ENCODE measurements at places on chromosomes 11 and 22.
A peak's percentile ranks its signal among the peaks of the same experiment; 100 is the strongest.

- no peak for DNase-seq
Measured at GRCh38 chr11:1109918-1110705, 35.4 kb downstream of the MUC2 start.

- DNase-seq, result no peak
Measured at GRCh38 chr22:44206330-44206645, 25.6 kb downstream of the PARVG start.

- DNase-seq, result no peak
Measured at GRCh38 chr11:16958833-16959232, 55.4 kb downstream of the PLEKHA7 start.

DNA sequence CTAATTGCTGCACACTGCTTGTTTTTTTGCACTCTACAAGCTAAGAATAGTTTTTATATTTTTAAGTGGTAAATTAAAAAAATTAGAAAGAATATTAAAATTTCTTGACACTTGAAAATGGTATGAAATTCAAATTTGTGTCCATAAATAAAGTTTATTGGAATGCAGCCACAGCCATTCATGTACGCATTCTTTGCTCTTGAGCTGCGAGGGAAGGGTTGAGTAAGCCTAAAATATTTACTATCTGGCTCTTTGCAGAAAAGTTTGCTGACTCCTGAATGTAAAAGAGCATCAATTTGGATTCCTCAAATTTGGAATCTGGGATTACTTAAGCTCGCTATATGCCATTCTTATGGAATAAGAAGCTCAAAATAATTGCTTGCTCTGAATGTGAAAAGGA is 3.4 kb upstream of the ADAMTS8 start:
- no peak for DNase-seq

GRCh38 chr11:67163006-67163405 is 43.9 kb downstream of the KDM2A start:
- no peak for DNase-seq

- DNase-seq, result no peak
Measured at GRCh38 chr22:30291058-30291892, 2.0 kb upstream of the CASTOR1 start.

- DNase-seq, result no peak
Measured at GRCh38 chr11:70735976-70736375, 337.6 kb downstream of the CTTN start.

GRCh38 chr11:117223741-117224689 is 7.9 kb downstream of the PCSK7 start:
- no peak for DNase-seq

- no peak for DNase-seq
Measured at GRCh38 chr11:6646576-6646917, 9.1 kb downstream of the DCHS1 start.

DNA sequence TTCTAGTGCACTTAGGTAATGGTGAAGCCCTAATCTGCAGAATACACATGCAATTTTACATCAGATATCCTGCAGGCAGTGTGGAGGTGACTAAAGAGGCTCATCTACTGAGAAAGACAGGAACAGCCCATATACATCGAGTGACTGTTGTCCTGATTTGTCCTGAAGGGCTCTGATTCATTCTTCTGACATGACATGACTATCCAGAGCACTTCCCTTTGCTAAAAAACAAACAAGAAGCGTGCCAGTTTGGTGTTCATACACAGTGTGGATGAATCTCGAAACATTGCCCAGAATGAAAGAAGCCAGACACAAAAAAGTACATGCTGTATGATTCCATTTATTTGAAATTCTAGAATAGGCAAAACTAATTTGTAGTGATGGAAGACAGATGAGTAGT is 48.0 kb upstream of the AMPD3 start:
- DNase-seq, result no peak

GRCh38 chr11:128330203-128330602 is 257.2 kb downstream of the ETS1 start:
- DNase-seq, result no peak

DNA sequence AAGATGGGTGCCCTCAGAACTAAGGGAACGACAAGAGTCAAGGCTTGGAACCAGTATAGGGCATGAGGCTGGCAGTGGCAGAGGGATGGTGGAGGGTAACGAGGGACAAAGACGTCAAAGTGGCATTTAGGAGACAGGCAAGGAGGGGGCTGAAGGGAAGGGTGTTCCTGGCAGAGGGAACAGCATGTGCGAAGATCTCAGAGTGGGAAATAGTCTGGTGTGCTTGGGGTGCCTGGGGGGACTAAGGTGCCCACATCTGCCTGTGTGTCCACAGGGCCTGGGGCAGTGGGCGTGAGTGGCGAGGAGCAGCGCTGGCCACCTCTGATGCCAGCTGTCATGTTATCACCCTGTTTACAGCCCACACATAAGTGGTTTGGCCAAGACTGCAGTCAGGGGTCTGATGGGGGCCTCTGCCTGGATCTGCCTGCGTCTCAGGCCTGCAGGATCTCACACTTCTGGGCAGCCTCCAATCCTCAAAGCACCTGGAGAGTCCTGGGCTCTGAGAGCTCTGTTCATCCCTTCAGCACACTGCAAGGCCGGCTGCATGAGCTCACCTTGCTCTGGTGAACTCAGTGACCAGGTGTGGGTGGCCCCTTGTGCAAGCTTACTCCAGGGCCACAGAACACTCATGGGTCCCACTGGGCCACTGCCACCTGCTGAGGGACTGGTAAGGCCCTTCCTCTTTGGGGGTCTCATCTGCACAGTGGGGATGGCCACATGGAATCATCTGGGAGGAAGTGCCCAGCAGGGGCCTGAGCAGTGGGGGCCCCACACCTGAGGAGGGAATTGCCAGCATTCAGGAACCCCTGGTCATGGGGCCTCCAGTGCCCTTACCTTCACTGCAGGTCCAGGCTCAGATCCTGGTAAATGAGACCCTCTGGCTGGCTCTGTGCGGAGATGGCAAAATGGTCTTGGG is 89.7 kb upstream of the SHISAL1 start:
- no peak for DNase-seq

- DNase-seq, result no peak
Measured at GRCh38 chr22:49850021-49850911, 3.4 kb upstream of the ZBED4 start.

DNA sequence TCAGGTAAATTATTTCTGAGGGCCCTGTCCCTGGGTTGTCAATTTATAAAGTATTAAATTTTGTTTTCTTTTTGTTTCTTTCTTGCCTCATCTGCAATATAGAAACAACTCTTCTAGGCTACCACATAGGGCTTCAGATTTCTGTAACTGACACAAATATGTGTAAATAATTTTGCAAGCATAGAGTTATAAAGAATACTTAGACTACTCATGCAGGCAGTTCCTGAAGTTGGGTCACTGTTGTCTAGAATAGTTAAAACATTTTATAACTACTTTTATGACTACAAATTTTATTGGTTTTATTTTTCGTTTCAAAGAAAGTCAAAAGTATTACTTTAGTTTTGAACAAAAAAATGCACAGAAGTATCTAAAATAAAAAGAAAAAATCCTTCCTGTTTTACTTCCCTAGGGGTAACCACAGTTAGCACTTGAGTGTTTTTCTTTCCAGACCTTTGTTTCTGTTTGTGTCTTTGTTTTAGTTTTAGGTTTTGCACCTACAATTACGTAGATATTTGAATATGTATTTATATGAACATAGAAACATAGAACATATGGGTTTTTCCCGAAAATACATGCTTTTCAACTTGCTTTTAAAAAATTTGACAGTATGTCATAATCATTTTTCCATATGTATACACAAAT is 12.4 kb upstream of the TMEM123 start:
- DNase-seq, result no peak

GRCh38 chr11:35242412-35243242 is 103.7 kb downstream of the CD44 start:
- no peak for DNase-seq

DNA sequence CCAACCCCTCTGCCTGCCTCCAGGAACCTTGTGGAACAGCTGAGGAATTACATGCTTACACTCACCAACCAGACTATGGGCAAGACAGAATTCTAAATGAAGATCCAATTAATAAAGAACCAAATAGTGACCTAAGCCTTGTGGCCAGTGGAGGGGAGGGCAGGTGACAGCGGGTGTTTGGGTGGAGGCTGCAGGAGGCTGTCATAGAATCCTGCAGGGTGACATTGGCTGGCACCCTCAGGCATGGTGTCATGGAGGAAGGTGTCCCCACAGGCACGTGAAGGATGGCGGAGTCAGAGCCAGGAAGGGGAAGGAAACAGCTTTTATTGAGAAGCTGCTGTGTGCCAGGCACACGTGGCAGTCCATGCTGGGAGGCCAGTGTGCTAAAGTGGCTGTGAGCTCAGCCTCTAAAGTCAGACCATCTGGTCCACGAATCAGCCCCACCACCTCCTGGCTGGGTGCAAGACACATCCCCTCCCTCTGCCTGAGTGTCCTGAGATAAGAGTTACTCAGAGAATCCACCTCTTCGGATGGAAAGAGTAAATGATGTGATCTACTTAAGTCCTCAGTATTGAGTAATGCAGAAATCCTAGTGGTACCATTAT is 8.7 kb downstream of the MYO18B start:
- DNase-seq, result no peak

DNA sequence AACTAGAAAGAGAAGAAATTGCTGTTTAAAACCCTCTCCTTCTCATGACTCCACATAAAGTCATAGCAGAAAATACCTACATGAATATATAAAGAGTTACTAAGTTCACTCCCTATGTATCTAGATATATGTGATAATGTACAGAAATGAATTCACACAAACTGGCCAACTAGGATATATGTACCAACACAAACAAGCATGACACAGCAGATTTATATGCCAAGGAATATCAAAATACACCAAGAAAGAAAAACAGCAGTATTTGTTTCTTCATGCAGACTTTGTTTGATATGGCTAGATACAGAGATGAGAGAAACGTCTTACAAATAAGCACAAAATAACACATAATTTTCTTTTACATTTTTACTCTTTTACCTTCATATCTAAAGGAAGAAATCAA is 1.8 kb downstream of the OR51G1 start:
- DNase-seq, result no peak

- no peak for DNase-seq
Measured at GRCh38 chr11:114310095-114310494, 13.9 kb downstream of the NNMT start.

DNA sequence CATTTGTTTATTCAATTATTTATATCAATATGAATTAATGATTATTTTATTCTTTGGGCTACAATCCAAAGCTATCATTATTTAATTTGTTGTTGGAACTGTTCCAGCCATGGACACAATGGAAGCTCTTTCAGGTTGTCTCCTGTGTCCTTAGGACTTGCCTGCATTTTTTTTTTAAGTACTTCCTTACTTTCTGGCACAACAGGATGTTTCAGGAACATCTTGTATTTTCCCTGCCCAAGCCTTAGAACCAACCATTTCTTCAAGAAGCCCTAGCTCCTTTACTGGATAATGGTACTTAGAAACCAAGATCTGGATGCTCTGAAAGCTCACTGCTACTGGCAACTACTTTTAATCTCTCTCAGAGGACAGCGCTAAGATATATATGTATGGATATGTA is 57.8 kb upstream of the CLNS1A start:
- DNase-seq, result no peak

DNA sequence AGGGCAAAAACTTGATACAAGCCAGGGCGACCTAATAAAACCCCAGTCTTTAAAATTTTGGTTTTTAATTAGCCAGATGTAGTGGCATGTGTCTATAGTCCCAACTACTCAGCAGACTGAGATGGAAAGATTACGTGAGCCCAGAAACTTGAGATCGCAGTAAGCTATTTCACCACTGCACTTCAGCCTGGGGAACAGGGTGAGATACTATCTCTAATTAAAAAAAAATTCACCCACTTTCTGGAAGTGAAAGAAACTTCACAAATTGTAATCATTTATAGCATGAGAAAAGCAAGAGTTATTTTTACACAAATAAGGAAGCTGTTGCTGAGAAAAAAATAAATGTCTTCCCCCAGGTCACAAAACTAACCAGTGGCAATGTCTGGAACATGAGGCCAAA is 882 bp upstream of the GLYATL2 start:
- DNase-seq, result no peak

GRCh38 chr22:37258753-37259401 is 14.8 kb upstream of the RAC2 start:
- no peak for DNase-seq

DNA sequence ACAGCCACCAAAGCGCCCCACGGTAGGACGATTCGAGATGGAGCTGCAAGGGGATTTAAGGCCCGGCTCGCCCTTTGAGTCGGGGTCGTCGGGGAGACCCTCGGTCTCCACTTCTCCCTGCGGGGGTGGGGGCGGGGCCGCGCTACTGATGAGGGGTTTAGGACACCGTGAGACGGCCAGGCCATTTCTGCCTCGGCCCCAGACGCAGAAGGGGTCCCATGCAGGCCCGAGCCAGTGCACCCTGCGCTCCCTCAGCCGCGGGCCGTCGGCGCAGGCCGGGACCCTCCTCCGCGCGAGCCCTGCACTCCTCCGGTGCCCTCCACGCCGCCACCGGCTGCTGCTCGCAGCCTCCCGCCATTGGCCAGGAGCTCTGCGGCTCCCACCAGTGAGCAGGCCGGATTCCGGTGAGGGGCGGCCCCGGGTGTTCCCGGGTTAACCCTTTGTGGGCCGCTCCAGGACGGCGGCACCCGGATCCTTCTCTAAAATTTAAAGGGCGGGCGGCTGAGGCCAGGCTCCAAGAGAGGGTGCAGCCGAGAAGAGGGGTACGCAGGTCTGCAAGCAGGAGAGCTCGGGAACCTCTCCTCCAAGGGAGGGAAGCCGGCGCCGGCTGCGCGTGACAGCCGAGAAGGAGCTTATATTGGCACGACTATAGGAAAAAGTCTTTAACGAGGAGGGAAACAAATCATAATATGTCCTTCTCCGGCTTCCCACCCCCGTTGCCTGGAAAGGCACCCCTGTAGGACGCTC is 18.0 kb downstream of the CREB3L1 start:
- DNase-seq, result peak; percentile 83

GRCh38 chr11:111726301-111726713 is 39.9 kb downstream of the PPP2R1B start:
- DNase-seq, result no peak

- DNase-seq, result no peak
Measured at GRCh38 chr22:46115755-46116490, 34.4 kb upstream of the PPARA start.

DNA sequence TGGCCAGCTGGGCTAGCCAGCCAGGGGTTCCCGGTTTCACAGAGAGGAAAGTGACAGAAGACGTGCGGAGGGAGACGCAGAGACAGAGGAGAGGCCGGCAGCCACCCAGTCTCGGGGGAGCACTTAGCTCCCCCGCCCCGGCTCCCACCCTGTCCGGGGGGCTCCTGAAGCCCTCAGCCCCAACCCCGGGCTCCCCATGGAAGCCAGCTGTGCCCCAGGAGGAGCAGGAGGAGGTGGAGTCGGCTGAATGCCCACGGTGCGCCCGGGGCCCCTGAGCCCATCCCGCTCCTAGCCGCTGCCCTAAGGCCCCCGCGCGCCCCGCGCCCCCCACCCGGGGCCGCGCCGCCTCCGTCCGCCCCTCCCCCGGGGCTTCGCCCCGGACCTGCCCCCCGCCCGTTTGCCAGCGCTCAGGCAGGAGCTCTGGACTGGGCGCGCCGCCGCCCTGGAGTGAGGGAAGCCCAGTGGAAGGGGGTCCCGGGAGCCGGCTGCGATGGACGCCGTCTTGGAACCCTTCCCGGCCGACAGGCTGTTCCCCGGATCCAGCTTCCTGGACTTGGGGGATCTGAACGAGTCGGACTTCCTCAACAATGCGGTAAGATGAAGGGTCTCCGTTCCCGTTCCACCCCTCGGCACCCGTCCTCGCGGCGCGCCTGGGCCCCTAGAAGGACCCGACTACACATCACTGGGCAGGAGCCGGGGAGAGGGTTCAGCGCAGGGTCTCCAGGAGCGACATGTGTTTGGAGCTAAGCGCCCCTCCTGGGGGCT is at the start of gene CREB3L1:
CREB3L1 (plus strand) TSS at position 41 of the 765 bp plus-strand sequence; CDS start at position 491, 450 bp downstream.
- DNase-seq, result no peak

GRCh38 chr11:66920978-66921784 is 37.0 kb downstream of the PC start:
- no peak for DNase-seq
